ENCODE measurements at places on chromosomes 5 and 9.

- DNase-seq: no peak
Measured at GRCh38 chr9:126880226-126880946, 19.9 kb downstream of the ZBTB34 start.

- no peak for DNase-seq
Measured at GRCh38 chr5:138831703-138832102, 43.4 kb downstream of the LRRTM2 start.

DNA sequence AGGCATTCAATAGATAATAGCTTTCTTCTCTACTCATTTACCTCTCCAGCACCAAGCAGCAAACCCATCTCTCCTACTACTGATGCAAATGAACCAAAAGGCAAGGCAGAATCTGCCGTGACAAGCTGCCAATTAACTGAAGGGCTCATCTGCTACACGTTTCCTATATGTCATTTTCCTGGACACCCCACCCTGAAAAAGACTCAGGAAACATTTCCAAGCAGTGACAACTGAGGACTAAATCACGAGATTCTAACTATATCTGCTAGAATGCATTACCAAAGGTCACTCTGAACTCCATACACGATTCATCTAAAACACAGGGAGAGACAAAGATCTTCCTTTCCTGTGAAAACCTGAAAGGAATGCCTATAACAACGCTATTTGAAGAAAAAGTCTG, 12.9 kb downstream of the PLPP1 start:
- DNase-seq: no peak

DNA sequence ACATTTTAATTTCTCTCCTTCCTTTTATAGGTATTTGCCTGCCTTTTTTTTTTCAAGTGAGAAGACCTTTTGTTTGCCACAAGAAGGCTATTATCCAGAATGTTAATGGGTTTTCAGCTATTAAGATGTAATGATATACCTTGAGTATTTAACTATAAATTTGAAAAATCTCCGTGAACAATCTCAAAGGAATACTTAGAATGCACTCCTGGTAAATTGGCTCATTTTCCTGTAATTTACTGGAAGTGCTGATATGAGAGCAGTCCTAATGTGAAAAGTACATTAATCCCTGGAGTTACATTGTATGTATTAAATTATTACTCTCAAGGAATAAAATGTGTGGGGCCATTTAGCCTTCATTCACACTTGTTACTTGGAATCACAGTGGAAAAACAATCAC, 32.4 kb downstream of the AOPEP start:
- no peak for DNase-seq

- no peak for DNase-seq
Measured at GRCh38 chr5:81724108-81724507, 26.8 kb downstream of the SSBP2 start.

DNA sequence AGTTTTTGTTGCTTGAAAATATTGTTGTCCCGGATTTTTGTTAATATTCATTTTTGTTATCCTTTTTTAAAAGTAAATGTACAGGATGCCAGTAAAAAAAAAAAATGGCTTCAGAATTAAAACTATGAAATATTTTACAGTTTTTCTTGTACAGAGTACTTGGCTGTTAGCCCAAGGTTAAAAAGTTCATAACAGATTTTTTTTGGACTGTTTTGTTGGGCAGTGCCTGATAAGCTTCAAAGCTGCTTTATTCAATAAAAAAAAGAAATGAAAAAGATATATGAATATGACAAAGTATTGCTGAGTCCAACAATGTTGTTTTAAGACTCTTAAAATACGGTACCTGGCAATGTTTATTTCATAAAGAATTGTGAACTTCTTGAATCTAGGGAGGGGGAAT, 82.9 kb downstream of the PIK3R1 start:
- DNase-seq: no peak

- no peak for DNase-seq
Measured at GRCh38 chr9:111634860-111635259, 3.7 kb downstream of the DNAJC25 start.

DNA sequence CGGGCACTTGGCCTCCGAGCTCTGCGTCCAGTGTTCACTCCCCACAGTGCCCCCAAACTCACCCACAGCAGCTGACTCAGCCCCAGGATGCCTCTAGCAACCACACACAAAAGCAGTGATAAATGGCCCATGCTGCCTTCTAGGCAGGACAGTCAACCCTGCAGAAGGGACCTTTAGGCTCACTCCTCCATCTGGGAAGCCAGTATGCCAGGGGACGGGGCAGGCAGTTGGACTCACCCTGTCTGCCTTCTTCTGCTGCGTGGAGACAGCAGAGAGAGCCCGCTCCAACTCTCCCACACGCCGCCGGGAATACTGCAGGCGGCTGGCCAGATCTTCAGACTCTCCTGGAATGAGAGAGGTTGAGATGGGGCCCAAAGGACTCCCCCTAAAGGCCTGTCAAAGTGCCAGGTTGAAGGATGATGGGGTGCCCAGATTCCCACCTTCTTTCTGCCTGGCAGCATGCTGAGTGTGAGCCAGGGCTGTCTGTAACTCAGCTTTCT, 10.4 kb downstream of the GOLGA2 start:
- DNase-seq: no peak

- DNase-seq: peak; percentile 3
Measured at GRCh38 chr5:4042311-4042710, 446.7 kb downstream of the IRX1 start.

GRCh38 chr5:154683101-154683880, 71.9 kb upstream of the LARP1 start:
- DNase-seq: peak; percentile 50

- DNase-seq: no peak
Measured at GRCh38 chr5:135026645-135027265, 7.3 kb downstream of the PITX1 start.

- no peak for DNase-seq
Measured at GRCh38 chr5:157518963-157519362, 56.6 kb downstream of the ADAM19 start.

- peak; percentile 50 for DNase-seq
Measured at GRCh38 chr9:117783828-117784227, 79.6 kb downstream of the TLR4 start.

DNA sequence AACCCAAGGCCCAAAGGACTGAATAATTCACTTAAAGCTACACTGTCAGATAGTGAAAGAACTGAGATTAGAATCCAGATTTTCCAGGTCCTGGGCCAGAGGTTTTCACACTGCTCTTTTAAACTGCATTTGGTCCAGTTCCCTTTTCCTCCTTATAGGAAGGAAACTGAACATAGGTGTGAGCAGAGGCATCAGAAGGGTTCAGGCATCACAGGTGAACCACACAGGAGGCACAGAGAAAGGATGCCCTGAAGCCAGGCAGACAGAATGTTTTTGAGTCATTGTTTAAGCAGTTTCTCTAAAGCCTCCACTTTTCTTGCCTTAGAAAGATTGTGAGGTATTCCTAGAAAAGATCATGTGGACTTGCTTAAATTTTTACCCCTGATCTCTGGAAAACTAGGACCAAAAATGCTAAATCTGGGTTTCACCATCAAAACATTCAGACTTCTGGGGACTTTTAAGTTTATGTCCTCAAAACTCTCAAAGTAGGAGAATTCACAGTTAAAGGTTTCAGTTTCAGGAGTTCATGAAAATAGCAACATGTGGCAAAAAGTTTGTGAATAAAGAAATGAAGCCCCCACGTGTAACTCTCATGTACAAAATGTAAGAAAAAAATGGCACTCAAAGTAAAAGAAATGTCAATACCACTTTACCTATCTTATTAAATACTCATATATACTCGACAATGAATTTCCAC, 386.1 kb downstream of the NTRK2 start:
- DNase-seq: no peak

DNA sequence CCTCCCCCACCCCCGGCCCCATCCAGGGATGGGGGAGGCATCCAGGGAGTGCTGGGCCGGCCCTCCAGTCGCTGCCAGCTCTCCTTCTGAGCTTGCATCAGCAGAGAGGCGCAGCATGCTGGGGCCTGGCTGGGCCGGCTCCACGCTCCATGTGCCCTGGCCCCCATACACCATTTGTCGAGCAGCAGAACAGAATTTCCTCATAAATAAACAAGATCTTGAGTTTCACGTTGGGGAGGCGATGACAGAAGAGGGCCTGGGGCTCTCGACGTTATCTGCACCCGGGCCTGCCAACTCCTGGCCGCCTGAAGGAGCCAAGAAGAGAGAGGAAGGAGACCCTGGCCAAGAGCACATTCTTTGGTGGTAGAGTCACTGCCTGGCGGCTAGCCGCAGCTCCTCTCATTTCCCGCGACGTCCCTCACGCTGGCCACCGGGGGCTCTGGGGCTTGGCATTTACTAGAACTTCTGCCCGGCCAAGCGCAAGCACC, 177.0 kb downstream of the FGF18 start:
- no peak for DNase-seq

GRCh38 chr5:157457391-157457790, 2.6 kb upstream of the NIPAL4 start:
- DNase-seq: no peak

- no peak for DNase-seq
Measured at GRCh38 chr5:126002222-126002897, 420.8 kb upstream of the GRAMD2B start.

GRCh38 chr5:35557748-35558147, 59.9 kb upstream of the SPEF2 start:
- DNase-seq: no peak

GRCh38 chr5:5882706-5883105, 460.2 kb downstream of the ICE1 start:
- no peak for DNase-seq

- no peak for DNase-seq
Measured at GRCh38 chr5:171311322-171312077, 2.5 kb downstream of the TLX3 start.

- no peak for DNase-seq
Measured at GRCh38 chr5:137141779-137142178, 357.3 kb downstream of the SPOCK1 start.

DNA sequence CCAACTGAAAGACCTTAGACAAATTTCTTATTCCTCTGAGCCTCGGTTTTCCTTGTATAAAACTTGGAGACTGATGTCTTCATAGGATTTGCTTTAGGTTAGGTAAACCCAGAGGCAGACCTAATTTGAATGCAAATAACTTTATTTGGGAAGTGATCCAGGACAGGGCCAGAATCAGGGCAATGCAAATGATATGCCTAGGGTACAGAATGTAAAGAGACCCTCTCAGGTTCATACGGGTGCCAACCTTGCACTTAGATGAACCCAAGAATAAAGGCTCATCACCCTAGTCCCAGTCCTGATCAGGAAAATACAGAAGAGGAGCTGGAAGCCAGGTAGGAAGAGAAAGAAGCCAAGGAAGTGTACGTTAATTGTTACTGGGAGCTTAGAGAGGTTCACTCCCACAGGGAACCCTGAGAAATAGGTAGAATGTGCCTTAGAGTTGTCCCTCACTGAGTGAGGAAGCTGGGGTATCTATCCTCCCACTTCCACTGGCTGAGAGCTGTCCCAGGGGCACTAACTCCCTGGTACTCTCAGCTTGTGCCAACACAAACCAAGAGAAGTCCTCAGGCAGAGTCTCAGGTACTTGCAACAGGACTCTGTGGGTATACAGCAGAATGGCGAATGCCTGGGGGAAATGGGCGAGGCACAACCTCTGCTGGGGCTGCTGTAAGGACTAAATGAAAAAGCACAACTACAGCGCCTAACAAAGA, 3.1 kb upstream of the HK3 start:
- no peak for DNase-seq

DNA sequence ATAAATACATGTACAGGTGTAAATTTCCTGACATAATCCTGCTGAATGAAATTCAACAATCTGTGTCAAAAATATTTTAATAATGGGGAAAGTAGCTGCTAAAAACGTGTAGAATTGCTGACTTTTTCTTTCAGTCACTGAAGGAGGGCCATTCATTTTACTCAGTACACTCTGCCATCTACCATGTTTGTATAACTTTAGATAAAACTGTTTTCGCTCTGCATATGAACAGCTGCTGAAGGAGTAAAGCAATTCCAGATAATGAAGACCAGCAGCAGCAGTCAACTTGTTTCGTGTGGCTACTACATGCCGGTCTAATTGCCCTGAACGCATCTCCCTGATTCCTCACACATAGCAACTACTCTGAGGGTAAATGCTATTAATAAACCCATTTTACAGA, 380.5 kb downstream of the SPOCK1 start:
- DNase-seq: no peak

GRCh38 chr9:78278177-78278777, 18.6 kb upstream of the PSAT1 start:
- DNase-seq: peak; percentile 14

GRCh38 chr9:94757158-94757557, 30.7 kb downstream of the AOPEP start:
- no peak for DNase-seq

GRCh38 chr5:78603636-78604175, 44.9 kb downstream of the LHFPL2 start:
- no peak for DNase-seq

DNA sequence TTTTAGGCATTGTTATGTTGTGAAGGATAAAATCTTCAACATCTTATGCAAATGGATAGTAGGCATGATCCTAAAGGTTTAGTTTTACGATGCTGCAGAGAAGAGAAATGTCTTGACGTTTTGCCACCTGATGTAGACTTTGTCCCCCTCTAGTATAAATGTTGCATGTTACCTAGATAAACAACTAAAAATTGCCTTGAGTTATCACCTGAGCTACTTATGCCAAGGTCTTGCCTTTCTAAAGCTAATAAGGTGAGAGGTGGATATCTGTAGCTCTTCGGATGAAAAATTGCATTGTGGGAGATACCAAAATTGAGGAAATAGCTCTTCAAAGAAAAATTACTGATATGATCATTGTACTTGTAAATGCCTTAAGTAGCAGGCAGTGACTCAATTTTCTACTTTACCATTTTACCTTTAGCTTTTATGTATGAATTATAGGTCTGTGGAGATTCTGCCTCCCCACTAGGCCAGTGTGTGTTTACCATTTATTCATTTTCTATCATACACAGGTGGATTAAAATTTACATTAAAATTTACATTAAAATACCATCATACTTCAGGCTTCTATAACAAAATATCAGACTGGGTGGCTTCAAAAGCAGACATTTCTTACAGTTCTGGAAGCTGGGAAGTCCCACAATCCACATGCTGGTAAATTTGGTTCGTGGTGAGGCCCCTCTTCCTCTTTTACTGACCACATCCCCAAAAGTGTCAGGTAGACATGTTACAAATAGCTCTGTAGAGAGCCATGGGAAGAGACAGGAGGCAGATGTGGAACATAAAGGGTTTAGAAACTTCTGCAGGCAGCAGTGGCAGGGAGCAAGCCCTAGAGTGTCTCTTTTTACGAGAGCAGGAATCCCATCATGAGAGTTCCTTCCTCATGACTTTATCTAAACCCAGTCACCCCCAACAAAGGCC, 100.7 kb upstream of the ERBIN start:
- DNase-seq: peak; percentile 72

Data from suppressor macrophage (primary cell).